Fibroblast of lung (primary cell): ENCODE measurements at places on chromosomes 5 and 9. TPM values are rescaled to one million over a fixed set of nuclear protein-coding genes. Genes with fewer than 3 reads are reported as not detected.

Gene MSMP
- not detected in 2 replicates for total RNA-seq

Gene CDH10
- total RNA-seq = under 0.01 and 0.17 TPM in 2 replicates

Gene MYOZ3
- total RNA-seq = 0.33 and 0.77 TPM in 2 replicates

Gene DIPK1B
- total RNA-seq = 0.33 and 0.77 TPM in 2 replicates

Gene NRARP
- under 0.01 TPM in 1 of 2 replicates, not detected in the other for total RNA-seq

Gene SNAPC3
- total RNA-seq = 33.1 and 43.4 TPM in 2 replicates

Gene OR1Q1
- not detected in 2 replicates for total RNA-seq

Gene PRRX2
- 4.6 and 11.7 TPM in 2 replicates for total RNA-seq

Gene NPR3
- 1.5 and 14.9 TPM in 2 replicates for total RNA-seq

Gene TMEM174
- total RNA-seq = not detected in 2 replicates

Gene ACSL6
- total RNA-seq = 0.26 and 0.33 TPM in 2 replicates

Gene TAL2
- total RNA-seq = 0.17 TPM in 1 of 2 replicates, not detected in the other

Gene SHLD3
- 3.5 and 4.4 TPM in 2 replicates for total RNA-seq

Gene POLE3
- 17.3 and 22.6 TPM in 2 replicates for total RNA-seq

Gene PCDHGA2
- total RNA-seq = 2.8 and 4.5 TPM in 2 replicates

Gene KIAA0825
- 3.1 and 3.6 TPM in 2 replicates for total RNA-seq

Gene DMRT3
- not detected in 2 replicates for total RNA-seq
